Stimulated activated CD8-positive, alpha-beta memory T cell treated with anti-CD3 and anti-CD28 coated beads, Interleukin-2, amount 100 ng/mL, for 1 hour (primary cell): ENCODE measurements at places on chromosomes 3 and 15.

DNA sequence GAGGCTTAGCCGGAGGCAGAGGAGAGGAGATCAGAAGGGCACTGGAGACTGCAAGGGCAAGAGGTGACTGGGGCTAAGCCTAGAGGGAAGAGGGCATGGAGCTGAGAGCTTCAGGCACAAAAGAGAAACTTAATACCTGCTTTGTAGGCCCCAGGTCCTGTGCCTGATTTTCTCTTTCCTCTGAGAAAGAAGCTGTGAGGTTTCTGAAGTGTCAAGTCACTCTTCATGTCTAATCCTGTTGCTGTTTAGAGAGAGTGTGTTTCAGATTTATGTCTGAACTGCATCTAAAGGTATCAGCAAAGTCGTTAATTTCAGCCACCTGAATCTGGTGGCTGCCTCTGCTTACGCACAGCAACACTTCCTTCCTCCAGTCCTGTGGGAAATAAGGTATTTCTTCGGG, 106.9 kb upstream of the RNU6-1 start:
- no peak for DNase-seq

- DNase-seq = no peak
Observed at GRCh38 chr15:59473226-59473625, 35.2 kb downstream of the FAM81A start.

DNA sequence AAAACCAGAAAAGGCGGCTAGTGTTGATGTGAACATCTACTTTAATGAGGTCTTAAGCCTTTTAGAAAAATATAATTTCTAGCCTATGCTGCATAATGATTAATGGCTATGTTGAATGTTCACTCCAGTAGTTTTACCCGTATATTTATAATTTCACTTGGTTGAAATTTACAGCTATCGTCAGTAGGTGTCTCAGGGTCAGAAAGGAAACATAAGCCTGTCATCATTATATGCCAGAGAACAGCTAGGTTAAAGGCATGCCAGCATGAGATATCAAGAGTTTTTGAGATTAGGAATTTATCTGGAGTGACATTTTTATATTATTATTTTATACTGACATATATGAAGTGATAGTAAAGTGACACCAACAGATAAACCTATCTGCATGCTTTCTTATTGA, 904.1 kb downstream of the OTOL1 start:
- DNase-seq = no peak

DNA sequence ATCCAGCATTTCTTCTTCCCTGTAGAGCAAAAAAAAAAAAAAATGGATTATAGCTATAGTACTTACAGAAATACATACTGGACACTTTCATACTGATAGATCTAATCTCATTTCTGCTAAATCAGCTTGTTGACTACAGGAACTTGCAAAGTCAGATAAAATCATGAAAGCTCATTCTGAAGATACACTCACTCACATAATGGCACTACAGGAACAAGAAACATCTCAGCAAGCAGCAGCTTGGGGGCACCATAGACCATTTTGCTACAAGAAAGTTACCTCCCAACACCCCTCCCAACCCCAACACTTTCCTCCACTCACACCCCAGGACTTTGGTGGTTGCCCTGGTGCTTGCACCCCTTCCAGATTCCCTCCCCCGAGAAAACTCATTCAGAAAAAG, 4.6 kb downstream of the MYH15 start:
- DNase-seq = no peak

DNA sequence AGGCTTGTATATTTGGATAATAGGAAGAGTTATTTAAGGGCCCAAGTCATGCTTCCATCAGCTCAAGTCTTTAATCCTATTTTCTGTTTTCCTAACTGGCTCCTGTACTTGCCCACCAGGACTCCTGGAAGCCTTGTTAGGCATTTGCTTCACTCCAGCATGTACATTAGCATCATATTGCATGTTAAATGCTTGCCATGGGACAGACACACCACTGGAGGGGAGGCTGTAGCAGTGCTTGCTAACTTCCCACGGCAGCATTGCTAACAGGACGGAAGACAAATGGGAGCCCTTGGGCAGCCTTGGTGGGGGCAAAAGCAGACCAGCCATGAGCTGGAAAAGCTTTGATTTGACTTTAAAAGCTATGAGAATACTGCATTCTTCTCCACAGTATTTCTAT, 6.1 kb downstream of the TMOD2 start:
- DNase-seq = no peak
